Caki2 (cell line): ENCODE measurements at places on chromosomes 12 and 14.

DNA sequence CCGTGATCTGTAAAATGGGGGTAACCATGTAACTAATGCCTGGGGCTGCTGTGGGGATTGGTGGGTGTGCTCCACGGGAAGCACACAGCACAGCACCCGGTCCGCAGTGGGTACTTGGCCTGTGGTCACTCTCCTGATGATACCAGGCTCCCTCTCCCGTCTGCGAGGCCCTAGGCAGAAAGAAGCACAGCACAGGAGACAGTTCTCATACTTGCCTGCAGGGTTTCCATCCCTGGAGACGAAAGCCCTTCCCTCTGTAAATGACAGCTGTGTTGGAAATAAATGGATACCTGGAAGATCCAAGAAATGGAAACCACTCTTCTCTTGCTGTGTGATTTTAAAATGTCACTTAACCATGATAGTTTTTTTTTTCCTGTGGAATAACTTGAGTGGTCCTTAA, 7.9 kb upstream of the PRMT8 start:
- no peak for DNase-seq

DNA sequence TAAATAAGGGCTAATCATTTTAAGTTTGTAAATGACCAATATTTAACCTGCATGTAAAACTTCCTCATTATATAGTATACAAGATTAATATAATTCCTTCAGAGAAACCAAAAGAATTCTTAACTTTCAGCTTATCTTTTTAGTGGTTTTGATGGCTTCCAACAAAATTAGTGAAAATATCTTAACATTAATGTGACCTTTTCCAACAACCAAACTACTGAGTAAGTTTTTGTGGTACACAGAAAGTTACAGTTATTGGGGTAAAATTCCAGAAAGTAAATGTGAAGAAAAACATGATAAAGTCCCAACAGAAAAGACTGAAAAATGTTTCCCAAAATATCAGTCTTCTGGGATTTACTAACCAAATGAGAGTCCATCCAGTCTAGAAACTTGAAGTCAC, 111.0 kb upstream of the PDE3A start:
- DNase-seq, result no peak

GRCh38 chr14:68735856-68736255, 57.0 kb downstream of the ZFP36L1 start:
- no peak for DNase-seq

DNA sequence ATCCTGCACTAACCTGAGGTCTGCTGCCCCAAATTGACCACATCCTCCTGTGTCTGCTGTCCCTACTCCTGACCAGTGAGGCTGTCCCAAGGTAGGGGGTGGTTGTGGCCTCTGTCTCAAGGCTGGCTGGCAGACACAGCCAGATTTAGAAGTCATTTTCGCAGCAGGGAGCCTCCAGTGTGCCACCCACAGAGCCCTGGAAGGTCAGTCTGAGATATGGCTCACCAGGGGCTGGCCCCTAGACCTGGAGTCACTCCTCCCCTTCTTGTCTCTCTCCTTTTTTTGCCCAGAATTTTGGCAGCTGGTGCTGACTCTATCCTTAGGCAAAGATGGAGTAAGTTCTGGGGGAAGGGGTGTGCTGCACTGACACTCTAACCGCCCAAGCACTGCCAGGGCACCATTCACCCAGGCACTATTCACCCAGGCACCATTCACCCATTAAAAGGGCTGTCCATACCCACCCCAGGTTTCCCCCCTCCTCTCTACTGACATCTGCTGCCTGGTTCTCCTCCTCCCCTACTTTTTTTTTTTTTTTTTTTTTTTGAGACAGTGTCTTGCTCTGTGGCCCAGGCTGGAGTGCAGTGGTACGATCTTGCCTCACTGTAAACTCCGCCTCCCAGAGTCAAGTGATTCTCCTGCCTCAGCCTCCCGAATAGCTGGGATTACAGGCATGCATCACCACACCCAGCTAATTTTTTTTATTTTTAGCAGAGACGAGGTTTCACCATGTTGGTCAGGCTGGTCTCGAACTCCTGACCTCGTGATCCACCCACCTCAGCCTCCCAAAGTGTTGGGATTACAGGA, 7.7 kb downstream of the DDN start:
- no peak for DNase-seq

GRCh38 chr12:23810329-23810902, 139.1 kb downstream of the SOX5 start:
- DNase-seq, result no peak

DNA sequence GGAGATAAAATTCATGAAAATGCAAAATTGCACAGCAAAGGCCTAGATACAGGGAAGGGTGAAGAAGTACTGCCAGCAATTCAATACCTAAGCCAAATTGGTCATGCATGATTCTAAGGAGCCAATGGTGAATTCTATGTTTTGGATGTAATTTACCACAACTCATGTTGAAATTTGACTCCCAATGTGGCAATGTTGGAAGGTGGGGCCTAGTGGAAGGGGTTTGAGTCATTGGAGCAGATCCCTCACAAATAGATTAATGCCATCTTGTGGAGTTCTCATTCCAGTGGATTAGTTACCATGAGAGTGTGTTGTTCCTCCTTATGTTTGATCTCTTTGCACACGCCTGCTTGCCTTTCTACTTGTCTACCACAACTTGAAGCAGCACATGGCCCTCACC, 194.0 kb upstream of the ALG10 start:
- no peak for DNase-seq

DNA sequence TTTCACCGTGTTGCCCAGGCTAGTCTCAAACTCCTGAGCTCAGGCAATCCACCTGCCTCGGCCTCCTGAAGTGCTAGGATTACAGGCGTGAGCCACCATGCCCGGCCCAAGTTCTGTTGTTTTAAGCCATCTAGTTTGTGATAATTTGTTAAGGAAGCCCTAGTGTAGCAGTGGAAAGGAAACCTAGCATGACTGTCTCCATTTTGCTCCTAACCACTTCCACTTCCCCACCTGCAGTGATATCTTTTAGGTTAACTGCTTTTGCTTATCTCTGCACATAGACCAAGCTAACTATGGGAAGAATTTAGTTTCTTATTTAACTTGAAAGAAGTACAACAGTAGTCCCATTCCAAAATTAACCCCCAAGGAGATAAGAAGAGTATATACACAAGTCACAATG, 109.5 kb upstream of the NAP1L1 start:
- no peak for DNase-seq

DNA sequence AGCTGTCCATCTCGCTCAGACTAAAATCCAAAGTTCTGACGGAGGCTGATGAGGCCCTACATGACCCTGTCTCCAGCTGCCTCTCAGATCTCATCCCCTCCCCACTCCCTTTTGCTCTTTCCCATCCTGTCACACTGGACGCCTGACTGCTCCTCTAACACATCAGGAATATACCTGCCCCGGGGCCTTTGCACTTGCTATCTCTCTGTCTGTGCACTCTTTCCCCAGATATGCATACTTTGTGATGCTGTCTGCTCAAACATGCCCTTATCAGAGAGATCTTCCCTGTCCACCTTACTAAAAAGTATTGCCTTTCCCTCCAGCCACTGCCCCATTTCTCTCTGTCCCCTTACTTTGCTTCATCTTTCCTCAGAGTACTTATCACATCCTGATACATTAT, 238.8 kb downstream of the ANO2 start:
- DNase-seq, result no peak

GRCh38 chr14:51441001-51441400, 201.0 kb downstream of the TMX1 start:
- no peak for DNase-seq
